ENCODE measurements at places on chromosomes 2 and 18.

DNA sequence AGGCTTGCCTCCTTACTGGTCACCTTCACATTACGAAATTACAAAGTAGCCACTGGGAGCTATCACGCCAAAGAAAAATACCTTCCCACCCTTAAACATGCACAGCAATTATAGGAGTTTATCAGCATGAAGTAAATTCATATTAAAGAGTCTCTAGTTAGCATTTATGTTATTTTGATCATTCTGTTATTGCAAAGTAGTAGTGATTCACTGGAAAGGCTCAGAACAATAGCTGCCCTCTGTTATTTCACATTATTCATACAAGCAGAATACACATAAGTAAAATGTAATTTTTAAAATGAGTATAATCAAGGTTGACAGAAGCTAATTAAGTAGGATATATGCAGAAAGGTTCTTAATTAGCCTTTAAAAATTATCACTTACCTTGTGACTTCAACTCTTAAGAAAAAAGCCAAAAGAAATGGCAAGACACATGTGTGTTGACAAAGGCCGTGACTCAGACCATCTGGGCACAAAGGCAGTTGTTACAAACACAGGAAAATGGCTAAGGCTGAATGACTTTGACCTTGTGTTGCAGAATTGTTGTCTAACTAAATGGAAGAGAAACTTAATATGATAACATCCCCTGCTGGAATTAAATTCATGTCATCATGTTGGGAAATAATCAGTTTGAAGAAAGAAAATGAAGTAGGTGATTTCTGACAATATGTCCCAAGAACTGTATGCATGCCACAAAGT lies 108.3 kb downstream of the ARL6IP6 start:
- DNase-seq, result no peak

- DNase-seq, result no peak
Measured at GRCh38 chr2:237867465-237867864, 8.0 kb downstream of the RAMP1 start.

DNA sequence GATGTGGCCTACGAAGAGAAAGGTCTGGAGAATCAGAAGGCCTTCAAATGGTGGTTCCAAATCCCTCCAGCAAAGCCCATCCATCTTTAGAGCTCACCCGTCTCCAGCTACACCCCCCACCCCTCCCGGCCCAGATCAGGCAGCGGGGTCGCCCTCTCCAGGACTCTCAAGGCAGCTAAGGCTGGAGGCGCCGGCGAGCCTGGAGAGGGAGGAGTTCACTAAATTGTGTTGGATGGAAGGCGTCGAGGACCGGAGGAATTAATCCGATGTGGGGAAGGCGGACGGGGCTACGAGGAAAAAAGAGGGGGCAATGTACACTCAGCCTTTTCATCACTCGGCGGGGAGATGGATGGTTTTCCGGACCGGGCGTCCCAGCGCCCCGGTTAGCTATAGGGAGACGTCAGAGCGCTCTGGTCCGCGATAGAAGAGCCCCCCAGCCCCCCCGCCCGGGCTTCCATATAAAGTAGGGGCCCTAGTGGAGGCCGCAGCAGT lies at the start of gene GRP:
Gene GRP, plus strand, starts transcription at position 487 of the 492 bp plus-strand sequence. CDS start 108 bp downstream, outside the sequence.
- DNase-seq, result no peak

GRCh38 chr2:224937887-224938286 lies 104.4 kb downstream of the DOCK10 start:
- DNase-seq, result no peak

GRCh38 chr18:80246445-80247392 lies 595 bp downstream of the PARD6G start:
- no peak for DNase-seq
